ENCODE measurements at places on chromosomes 3 and 15.

- DNase-seq: no peak
Observed at GRCh38 chr15:81443040-81443820, 69.2 kb upstream of the TMC3 start.

DNA sequence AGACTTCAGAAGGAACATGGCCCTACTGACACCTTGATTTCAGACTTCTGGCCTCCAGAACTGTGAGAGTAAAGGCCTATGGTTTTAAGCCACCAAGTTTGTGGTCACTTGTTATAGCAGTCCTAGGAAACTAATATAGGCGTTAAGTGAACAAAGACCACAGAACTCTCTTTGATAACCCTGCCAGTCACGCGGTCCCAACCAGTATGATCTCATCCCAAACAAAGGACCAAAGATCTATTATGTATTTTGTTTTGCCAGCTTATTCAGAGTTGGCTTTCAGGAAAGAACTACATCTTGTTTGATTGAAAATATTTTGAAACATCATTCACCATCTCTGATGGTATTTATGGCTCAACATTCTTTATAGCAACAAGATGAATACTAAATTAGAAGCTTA, 294.4 kb upstream of the SLCO3A1 start:
- DNase-seq: no peak

- DNase-seq: no peak
Observed at GRCh38 chr3:126263971-126264370, 83.6 kb upstream of the ALDH1L1 start.

- no peak for DNase-seq
Observed at GRCh38 chr15:31782016-31782783, 248.1 kb upstream of the CHRNA7 start.

DNA sequence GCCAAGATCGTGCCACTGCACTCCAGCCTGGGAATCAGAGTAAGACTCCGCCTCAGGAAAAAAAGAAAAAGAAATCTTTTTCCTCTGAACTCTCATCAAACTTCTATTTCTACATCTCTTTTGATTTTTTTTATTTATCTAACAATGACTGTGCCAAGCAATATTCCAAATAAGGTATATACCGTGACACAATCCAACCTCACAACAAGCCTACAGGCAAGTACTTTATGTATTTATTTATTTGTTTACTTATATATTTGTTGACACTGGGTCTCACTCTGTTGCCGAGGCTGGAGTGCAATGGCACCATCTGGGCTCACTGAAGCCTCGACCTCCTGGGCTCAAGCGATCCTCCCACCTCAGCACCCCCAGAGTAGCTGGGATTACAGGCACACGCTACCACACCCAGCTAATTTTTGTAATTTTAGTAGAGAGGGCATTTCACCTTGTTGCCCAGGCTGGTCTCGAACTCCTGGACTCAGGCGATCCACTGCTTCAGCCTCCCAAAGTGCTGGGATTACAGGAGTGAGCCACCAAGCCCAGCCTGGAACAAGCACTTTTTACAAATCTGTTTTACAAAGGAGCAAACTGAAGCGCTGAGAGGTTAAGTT, 94.9 kb upstream of the CHD2 start:
- no peak for DNase-seq

DNA sequence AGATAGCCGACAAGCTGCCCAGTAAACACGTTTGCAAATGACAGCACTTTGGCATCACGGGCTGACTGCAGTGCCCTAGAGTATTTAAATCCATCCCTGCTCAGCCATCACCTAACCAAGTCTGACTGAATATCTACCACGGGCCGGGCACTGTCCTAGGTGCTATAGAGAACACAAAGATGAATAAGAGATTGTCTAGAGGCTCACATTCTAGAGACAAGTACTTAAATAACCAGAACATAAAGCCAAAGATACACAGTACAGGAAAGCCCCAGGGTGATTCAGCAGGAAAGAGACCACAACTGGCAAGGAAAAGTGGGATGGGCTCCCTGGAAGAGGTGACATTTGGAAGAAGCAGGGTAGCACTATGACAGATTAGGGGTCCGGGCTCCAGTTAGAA, 103.5 kb downstream of the MYLK start:
- no peak for DNase-seq

GRCh38 chr15:72082176-72082575, 35.8 kb downstream of the MYO9A start:
- DNase-seq: no peak

GRCh38 chr3:87549208-87549607, 272.8 kb upstream of the POU1F1 start:
- DNase-seq: no peak

DNA sequence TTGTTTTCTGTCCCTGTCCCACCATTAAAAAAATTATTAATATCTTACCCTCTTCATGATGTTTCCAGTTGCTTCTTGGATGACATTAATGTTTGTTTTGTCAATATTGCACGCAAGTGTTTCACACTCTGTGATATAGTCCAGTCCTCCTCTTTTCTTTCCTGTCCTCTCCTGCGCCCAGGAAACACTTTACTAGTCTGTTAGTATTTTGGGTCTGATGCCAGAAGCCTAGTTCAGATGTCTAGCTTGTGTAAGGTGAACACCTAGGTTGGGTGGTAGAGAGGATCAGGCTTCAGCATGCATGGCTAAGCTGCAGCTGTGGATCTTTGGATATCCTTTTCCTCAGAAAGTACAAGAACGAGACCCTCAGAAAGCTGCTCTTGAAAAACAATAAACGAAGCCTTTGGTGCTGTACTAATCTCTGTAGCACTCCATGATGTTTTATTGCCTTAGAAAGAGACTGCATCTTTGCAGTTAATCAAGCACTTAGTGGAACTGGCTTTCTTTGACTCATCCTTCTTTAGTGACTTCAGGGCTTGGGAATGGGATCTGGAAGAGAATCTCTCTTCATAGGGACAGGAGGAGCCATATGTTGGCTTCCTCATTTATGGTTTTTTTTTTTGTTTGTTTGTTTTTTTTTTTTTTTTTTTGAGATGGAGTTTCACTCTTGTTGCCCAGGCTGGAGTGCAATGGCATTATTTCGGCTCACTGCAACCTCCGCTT, 253.4 kb downstream of the LPP start:
- no peak for DNase-seq

GRCh38 chr3:47315069-47315647, 32.4 kb downstream of the KLHL18 start:
- no peak for DNase-seq

DNA sequence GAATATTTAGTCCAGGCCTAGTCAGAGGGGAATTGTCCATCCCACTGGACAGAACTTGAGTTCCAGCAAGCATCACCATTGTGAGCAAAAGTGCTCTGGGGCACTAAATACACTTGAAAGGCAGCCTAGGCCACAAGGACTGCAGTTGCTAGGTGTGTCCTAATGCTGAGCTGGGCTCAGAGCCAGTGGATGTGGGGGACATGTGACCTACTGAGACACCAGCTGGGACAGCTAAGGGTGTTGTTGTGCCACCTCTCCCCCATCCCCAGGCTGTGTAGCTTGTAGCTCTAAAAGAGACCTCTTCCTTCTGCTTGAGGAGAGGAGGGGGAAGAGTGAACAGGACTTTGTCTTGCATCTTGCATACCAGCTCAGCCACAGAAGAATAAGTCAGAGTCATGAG, 120.9 kb downstream of the DTWD1 start:
- DNase-seq: no peak

DNA sequence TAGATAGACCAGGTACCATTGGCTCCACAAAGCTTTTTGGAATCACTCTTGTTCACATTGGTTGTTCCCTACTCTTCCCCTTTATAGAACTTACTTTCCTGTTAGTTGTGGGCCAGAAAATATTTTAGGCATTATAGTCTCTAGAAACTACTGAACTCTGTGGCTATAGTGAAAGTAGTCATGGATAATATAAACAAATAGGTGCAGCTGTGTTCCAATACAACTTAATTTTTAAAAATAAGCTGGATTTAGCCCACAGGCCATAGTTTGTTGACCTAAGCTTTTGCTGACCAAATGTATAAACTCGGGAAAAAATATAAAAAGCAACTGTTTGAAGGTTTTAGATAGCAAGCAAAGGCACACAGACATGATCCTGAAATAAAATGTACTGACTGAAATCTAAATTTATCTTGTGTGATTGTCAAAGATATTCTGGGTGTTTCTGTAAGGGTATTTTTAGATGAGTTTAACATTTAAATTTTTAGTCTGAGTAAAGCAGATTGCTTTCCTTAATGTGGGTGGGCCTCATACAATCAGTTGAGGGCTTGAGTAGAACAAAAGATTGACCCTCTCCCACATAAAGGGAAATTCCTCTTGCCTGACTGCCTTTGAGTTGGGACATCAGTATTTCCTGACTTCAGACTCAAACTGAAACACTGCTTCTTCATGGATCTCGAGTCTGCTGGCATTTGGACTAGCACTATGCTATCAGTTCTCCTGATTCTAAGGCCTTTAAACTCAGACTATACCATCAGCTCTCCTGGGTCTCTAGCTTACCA, 13.2 kb downstream of the IQCB1 start:
- no peak for DNase-seq

- DNase-seq: no peak
Observed at GRCh38 chr3:12966847-12967605, 106.2 kb downstream of the IQSEC1 start.

DNA sequence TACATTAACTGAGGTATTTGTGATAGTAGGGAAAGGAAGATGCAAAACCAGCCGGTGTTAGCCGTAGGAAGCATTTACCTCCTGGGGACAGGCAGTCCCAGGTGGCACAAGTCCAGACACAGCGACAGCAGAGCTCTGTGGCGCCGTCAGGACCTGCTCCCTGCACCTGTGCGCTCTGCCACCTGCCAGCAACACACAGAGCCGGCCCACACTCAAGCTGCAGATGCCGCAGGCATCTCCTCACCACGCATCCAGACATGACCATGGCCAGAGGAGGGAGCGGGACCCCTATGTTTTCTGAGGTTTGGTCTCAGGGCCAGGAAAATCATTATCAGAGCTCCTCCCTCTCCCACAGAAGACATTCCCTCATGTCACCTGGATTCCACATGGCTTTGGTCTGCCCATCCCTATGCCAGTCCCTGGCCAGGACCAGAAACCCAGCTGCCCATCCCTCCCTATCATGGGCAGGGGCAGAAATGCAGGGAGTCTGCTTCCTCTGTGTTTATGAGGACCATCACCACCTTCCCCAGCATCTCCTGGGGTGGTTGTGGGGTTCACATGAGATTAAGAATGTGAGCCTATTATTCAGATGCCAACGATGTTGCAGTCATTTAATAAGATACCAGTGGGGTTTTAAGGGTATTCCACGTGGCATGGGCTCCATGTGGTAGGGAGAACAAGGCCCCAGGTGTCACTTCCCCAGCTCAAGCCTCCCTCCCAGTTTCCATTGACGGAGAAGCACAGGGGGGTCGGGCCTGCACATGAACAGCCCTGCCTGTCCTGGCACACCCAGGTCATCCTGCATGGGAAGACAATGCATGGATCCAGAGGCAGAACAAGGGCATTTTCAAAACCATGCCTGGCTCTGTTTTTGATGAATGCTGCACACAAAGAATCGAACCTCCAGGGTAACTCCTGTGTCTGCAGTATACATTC, 251.1 kb downstream of the OCA2 start:
- DNase-seq: no peak

DNA sequence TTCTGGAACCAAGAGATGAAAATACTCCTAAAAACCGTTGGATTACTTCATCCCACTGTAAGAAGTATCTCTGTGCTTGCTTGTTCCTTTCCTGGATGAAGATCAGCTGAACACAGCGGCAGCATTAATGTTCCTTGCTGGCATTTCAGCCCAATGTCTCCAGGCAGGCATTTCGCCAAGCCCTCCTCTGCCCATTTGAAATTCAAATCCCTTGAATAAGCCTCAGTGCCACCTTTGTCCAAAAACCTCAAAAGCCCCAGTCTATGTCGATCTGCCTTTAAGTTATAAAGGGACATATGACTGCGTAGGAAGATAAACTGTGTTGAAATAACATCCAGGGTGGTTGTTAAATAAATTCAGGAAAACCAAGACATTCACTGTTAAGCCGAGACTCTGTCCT, 156.8 kb upstream of the PDZRN3 start:
- DNase-seq: no peak

DNA sequence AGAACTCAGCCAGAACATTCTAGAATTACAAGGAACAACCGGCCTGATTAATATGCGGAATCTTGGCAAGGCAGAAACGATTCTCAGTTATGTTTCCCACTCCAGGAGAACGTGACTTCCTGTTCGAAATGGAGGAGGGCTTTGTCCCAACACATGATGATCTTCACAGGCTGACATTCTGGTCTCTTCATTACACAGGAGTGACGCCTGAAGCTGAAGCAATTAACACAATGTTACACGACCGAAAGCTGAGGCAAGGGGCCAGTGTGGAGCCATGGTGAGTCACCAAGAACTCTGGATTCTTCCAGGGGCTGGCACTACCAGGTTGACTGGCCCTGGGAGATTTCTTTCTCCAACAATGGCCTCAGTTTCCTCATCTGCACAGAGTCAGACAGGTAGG, 40.9 kb downstream of the RFTN1 start:
- DNase-seq: no peak

- DNase-seq: no peak
Observed at GRCh38 chr3:193165431-193166120, 75.4 kb upstream of the PLAAT1 start.
